Stomach (tissue), 19 donors: ENCODE measurements at places on chromosomes 3 and 15. TPM values are rescaled to one million over a fixed set of nuclear protein-coding genes. Genes with fewer than 3 reads are reported as not detected.
A peak's percentile ranks its signal among the peaks of the same experiment; 100 is the strongest.

RAD51 gene
- 3.5 TPM for total RNA-seq

TRIM42 gene
- not detected for total RNA-seq

OR5K2 gene
- total RNA-seq: not detected

TLR9 gene
- total RNA-seq: not detected

XXYLT1 gene
- 41.5 TPM for total RNA-seq

SLC12A1 gene
- total RNA-seq: not detected

TMEM212 gene
- total RNA-seq: not detected

ESYT3 gene
- total RNA-seq: 7.1 TPM

SMCO1 gene
- total RNA-seq: not detected

- H3K27ac ChIP-seq: no peak overlapping the region
- DNase-seq: no peak
- H3K36me3 ChIP-seq: no peaks in the 10 kb centered on the region
- H3K4me3 ChIP-seq: no peak overlapping the region
Observed at GRCh38 chr3:143413372-143413771, 293.8 kb downstream of the CHST2 start.

- H3K4me1 ChIP-seq: no peaks in the 10 kb centered on the region
- H3K36me3 ChIP-seq: peaks cover 44% of the 10 kb centered on the region
- no peaks in the 10 kb centered on the region for H3K27me3 ChIP-seq
- no peak overlapping the region for H3K27ac ChIP-seq
- DNase-seq: no peak
Observed at GRCh38 chr15:61996056-61996635, 64.1 kb downstream of the VPS13C start.

DNA sequence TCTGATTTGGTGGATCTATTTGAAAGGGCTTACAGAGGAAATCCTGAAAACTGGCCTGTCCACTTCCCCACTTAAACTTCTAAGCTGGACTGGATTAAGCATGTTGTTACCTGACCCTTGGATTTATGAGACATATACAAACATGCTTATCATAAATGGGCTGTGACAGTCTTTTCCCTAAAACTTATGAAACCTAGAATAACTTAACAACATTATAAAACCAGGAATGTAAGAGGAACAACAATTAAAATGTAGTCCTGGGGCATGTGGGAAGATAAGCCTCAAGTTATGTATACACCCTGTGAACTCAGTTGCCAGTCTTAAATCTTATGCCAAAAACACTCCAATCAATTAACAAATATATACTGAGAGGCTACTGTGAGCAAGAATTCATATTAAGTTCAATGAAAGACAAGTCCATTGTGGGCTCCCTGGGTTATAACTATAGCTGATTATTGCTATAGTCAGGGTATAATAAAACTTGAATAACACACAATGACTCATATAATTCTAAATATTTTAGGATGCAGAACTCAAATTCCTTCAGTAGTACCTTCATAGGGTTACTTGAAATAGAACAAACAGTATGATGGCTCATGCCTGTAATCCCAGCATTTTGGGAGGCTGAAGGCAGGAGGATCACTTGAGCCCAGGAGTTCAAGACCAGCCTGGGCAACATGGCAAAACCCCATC, 87.2 kb upstream of the PPIB start:
- DNase-seq: no peak
- H3K36me3 ChIP-seq: no peaks in the 10 kb centered on the region
- H3K4me1 ChIP-seq: peaks cover 21% of the 10 kb centered on the region
- no peaks in the 10 kb centered on the region for H3K27me3 ChIP-seq
- H3K27ac ChIP-seq: no peak overlapping the region
- no peak overlapping the region for H3K4me3 ChIP-seq

DNA sequence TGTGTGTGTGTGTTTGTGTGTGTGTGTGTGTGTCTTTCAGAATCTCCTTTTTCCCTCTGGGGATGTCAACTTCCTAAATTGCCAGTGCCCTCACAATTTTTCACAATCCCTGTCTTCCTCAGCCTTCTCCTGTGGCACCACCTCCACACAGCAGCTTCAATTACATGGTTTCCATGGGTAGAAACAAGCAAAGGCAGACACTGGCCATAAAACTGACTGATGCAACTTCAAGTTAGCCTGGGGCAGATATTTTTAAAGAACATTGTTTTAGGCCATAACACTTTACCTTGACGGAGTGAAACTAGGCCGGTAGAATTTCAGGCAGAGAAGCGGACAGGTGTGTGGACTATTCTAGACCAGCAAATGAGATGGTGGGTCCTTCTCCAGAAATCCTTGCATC, 405.8 kb upstream of the SUCLG2 start:
- no peaks in the 10 kb centered on the region for H3K36me3 ChIP-seq
- H3K27ac ChIP-seq: no peak overlapping the region
- no peaks in the 10 kb centered on the region for H3K4me1 ChIP-seq
- no peak for DNase-seq

DNA sequence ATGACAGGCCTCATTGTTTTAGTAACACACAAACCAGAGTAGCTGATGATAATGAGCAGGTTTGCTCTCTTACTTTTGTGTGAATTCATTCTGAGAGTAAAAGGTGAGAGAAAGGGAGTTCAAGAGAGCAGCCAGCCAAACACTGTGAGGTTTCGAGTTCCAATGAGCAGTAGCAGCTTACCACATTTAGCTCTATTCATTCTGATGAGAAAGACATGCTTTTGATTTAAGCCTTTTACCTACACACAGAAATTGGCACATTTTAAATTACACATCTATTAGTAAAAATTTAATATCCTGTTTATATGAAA, 28.0 kb downstream of the GLDN start:
- H3K4me3 ChIP-seq: no peak overlapping the region
- no peaks in the 10 kb centered on the region for H3K27me3 ChIP-seq
- H3K27ac ChIP-seq: peak overlapping the region; percentile 7
- DNase-seq: no peak
- H3K36me3 ChIP-seq: no peaks in the 10 kb centered on the region
- peaks cover 20% of the 10 kb centered on the region for H3K4me1 ChIP-seq

DNA sequence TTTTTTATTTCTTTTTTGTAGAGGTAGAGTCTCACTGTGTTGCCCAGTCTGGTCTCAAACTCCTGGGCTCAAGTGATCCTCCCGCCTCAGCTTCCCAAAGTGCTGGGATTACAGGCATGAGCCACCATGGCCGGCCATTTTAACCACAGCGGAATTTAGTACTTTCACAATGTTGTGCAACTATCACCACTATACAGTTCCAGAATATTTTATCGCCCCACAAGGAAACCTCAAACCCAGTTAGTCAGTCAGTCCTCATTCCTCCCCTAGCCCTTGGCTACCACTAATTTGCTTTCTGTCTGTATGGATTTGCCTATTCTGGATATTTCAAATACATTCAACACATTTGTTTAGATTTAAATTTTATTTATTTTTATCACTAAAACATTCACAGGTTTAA, 15.5 kb upstream of the HOMER2 start:
- H3K4me3 ChIP-seq: no peak overlapping the region
- H3K27ac ChIP-seq: no peak overlapping the region
- no peaks in the 10 kb centered on the region for H3K36me3 ChIP-seq
- DNase-seq: no peak
- H3K4me1 ChIP-seq: peaks cover 5% of the 10 kb centered on the region
- no peaks in the 10 kb centered on the region for H3K27me3 ChIP-seq

- no peaks in the 10 kb centered on the region for H3K36me3 ChIP-seq
- H3K27ac ChIP-seq: no peak overlapping the region
- H3K4me1 ChIP-seq: peaks cover 6% of the 10 kb centered on the region
- H3K4me3 ChIP-seq: no peak overlapping the region
Observed at GRCh38 chr3:50372349-50372748, 13.0 kb upstream of the TMEM115 start.

DNA sequence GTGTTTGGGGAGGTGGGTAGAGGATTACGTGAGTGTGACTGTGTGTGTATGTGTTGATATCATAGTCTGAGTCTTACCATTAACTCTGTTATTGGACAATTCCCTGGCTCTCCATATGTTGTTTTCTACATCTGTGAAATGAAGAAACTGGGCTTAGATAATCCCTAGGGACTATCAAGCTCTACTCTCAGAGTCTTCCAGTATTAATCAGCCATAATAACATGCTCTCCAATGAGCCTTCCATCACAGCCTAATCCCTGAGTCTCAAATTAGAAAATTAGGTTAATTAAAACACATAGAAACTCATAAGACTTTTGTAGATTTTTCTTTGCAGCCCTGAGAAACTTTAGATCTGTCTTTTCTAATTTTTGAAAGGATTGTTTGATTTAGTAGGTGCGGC, 404.2 kb upstream of the RARB start:
- DNase-seq: no peak
- no peaks in the 10 kb centered on the region for H3K4me1 ChIP-seq
- H3K36me3 ChIP-seq: no peaks in the 10 kb centered on the region
- no peaks in the 10 kb centered on the region for H3K27me3 ChIP-seq

GRCh38 chr3:96449803-96450202, 364.6 kb upstream of the EPHA6 start:
- H3K36me3 ChIP-seq: no peaks in the 10 kb centered on the region
- no peaks in the 10 kb centered on the region for H3K4me1 ChIP-seq
- H3K4me3 ChIP-seq: no peak overlapping the region
- DNase-seq: peak; percentile 48

- H3K27ac ChIP-seq: no peak overlapping the region
- H3K36me3 ChIP-seq: no peaks in the 10 kb centered on the region
- H3K4me1 ChIP-seq: no peaks in the 10 kb centered on the region
- no peak for DNase-seq
Observed at GRCh38 chr3:112170046-112170445, 37.0 kb upstream of the GCSAM start.

DNA sequence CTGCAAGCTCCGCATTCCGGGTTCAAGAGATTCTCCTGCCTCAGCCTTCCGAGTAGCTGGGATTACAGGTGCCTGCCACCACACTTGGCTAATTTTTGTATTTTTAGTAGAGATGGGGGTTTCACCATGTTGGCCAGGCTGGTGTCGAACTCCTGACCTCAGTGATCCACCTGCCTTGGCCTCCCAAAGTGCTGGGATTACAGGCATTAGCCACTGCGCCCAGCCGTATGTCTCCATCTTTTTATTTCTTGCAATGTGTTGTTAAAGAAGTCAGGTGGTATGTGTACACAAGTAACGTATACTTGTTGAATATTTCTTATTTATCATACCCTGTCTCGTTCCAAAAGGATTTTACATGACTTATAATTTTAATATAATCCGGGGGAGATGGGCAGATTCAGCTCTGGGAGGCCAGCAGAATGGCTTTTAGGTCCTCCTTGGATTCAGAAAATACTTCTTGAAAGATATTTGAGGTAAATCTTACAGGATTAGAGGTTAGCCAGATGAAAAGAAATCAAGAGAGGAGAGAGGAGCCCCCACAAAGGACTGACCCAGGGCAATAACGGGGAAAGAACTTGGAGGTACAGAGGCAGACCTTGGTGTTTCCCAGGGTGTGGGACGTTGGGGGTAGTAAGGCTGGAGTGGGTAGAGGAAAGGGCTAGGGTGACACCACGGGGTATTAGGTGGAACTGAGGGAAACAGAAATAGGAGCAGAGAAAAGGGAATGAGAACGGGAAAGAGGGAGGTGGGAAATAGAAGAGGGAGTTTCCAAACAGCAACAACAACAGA, 27.2 kb upstream of the MUC20 start:
- H3K27ac ChIP-seq: no peak overlapping the region
- no peak overlapping the region for H3K4me3 ChIP-seq
- H3K27me3 ChIP-seq: no peaks in the 10 kb centered on the region
- H3K4me1 ChIP-seq: peaks cover 7% of the 10 kb centered on the region

DNA sequence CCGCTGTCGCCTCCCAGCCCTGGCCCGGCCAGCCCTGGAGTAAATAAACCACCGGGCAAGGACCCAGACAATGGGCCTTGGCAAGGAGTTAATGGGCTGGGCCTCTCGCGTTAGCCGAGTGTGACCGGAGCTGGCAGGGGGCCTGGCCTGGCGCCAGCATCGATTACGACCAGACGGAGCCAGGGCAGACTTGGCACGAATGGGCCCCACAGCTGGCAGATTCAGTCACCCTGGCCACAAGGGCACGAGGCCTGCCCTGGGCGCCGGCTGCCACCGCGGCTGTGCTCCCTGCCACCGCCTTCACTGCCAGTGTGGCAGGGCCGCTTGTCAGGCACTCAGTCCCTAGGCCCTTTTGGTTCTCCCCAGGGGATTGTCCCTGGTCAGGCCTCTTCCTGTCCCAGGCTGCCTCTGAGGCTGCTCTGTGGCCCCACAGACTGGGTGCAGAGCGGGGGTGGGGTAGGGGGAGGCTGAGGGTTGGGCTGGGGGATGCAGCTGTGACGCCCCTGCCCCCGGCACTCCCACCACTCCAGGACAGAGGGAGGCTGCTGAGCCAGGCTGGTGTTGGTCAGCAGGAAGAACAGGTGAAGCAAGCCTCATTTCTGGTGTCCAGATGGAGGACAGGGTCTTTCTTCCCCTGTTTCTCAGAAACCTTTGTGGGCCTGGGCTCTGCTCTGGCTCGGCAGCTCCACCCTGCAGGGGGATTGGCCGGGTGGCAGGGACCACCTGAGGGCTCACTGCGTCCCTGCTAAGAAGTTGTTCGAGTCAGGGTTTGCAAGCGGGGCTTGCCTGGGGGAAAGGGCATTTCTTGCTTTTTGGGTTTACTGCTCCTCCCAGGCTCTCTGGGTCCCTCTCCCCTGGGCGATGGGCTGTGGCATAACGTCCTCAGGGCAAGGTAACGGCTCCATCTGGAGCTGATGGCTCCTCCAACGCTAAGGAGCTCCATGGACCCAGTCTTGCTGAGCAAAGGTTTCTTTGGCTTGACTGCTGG, 30.5 kb upstream of the SRP14 start:
- DNase-seq: peak; percentile 95
- H3K36me3 ChIP-seq: no peaks in the 10 kb centered on the region
- H3K27ac ChIP-seq: peak overlapping the region; percentile 80
- H3K4me1 ChIP-seq: peaks cover 61% of the 10 kb centered on the region

GRCh38 chr3:122612696-122613095, 35.2 kb downstream of the PARP15 start:
- H3K4me1 ChIP-seq: no peaks in the 10 kb centered on the region
- no peak overlapping the region for H3K4me3 ChIP-seq
- no peaks in the 10 kb centered on the region for H3K36me3 ChIP-seq
- H3K27me3 ChIP-seq: no peaks in the 10 kb centered on the region
- no peak overlapping the region for H3K27ac ChIP-seq
- DNase-seq: no peak

DNA sequence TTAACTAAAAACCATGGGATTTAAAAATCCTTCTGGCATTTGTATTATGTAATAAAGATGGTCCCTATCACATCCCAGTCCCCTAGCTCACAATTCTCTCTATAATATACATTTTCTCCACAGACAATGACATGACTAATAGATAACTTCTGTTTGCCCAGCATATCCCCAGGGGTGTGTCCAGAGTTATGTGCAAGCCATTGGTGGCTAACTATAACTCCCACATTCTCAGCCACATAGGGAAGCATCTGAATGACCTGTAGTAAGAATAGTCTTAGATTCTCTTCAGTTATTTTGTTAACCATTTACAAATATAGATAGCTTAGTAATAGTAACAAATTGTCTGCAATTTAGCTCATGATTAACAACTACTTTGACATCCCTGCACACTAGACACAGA, 52.2 kb upstream of the RBSN start:
- peaks cover 36% of the 10 kb centered on the region for H3K27me3 ChIP-seq
- no peaks in the 10 kb centered on the region for H3K36me3 ChIP-seq
- no peak overlapping the region for H3K4me3 ChIP-seq

- H3K27me3 ChIP-seq: no peaks in the 10 kb centered on the region
- DNase-seq: no peak
- no peaks in the 10 kb centered on the region for H3K4me1 ChIP-seq
- H3K4me3 ChIP-seq: no peak overlapping the region
Observed at GRCh38 chr3:187849016-187849654, 103.9 kb upstream of the BCL6 start.

- no peak overlapping the region for H3K4me3 ChIP-seq
- no peak overlapping the region for H3K27ac ChIP-seq
- no peaks in the 10 kb centered on the region for H3K27me3 ChIP-seq
- no peaks in the 10 kb centered on the region for H3K36me3 ChIP-seq
- DNase-seq: no peak
Observed at GRCh38 chr3:154050766-154051165, 70.4 kb upstream of the ARHGEF26 start.
